Stomach (tissue), 19 donors: ENCODE measurements at places on chromosomes 12 and 14. TPM values are rescaled to one million over a fixed set of nuclear protein-coding genes. Genes with fewer than 3 reads are reported as not detected.
A peak's percentile ranks its signal among the peaks of the same experiment; 100 is the strongest.

GRCh38 chr12:51293696-51294095 lies 23.5 kb upstream of the SMAGP start:
- DNase-seq, result no peak

- DNase-seq, result peak; percentile 91
These were observed at the start of gene YAF2 for GRCh38 chr12:42238240-42239140. YAF2 (minus strand) TSS chr12:42238248; CDS start chr12:42238180, 68 bp downstream.

- no peak for DNase-seq
These were observed 399.8 kb downstream of the RAD51B start for GRCh38 chr14:68219407-68219806.

DNA sequence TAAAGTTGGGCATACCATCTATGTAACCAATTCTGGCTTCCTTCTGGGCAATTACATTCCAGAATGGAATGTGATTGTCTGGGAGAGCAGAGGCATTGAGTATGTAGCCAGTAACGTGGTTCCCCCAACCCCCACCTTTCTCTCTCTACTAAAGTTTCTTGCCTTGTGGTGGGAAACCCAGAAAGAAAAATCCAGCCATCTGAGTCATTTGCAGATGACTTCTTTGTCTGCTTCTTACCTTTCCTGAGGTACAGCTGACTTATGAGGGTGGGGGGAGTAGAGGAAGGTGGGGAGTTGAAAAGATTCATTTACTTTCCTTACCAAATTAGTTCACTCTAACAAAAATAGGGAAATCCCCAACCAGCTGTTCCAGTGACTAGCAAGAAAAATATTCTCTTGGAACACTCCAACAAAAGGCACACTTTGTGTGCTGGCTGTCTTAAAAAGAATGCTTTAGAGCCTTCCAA lies 112.1 kb upstream of the FRMD6 start:
- DNase-seq, result no peak

DNA sequence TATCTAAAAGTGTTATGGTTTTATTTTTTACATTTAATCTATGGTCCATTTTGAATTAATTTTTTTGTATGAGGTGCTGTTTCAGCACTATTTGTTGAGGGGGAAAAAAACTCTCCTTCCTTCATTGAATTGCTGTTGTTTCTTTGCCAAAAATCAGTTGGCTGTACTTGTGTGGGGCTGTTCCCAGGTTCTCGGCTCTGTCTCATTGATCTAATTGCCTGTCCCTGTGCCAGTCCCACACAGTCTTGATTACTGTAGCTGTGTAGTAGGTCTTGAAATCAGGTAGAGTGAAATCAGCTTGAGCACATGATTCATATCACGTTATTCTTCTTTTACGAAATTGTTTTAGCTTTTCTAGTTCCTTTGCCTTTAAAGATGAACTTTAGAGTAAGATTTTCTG lies 109.7 kb downstream of the ADGRD1 start:
- no peak for DNase-seq

DNA sequence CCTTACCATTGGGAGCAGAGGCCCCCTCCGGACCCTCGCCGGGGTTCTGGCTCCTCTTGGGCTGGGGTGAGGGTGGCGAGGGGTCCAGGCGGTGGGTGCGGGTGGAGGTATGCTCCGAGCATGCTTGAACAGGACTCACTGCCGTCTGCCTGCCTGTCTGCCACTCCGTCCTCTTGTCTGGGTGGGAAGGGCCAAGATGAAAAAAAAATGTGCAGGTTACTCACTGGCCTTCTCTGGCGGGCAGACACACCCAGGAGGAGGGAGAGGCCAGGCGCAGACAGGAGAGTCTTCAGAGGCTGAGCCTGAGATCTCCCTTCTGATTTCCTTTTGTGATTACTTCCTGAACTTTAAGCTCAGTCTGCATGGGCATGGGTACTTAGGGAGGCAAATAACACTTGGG lies 76.1 kb downstream of the STON2 start:
- peak; percentile 59 for DNase-seq

- DNase-seq, result no peak
These were observed 52.6 kb downstream of the RASSF8 start for GRCh38 chr12:26011099-26011498.

Gene DHRS2
- polyA plus RNA-seq, result 3.7 TPM

Gene LHX5
- 0.43 TPM for polyA plus RNA-seq

Gene AICDA
- not detected for polyA plus RNA-seq

Gene GPR135
- polyA plus RNA-seq, result 0.85 TPM

Gene GPRC5D
- polyA plus RNA-seq, result not detected
